ENCODE measurements at places on chromosomes 2 and 18. TPM values are rescaled to one million over a fixed set of nuclear protein-coding genes. Genes with fewer than 3 reads are reported as not detected.

The AKAIN1 gene
- total RNA-seq, result not detected

The GFPT1 gene
- total RNA-seq, result 105 TPM

The TYMS gene
- 0.65 TPM for total RNA-seq

The TM4SF20 gene
- not detected for total RNA-seq

The SIGLEC15 gene
- total RNA-seq, result 2.5 TPM

The RUFY4 gene
- not detected for total RNA-seq

The CIB4 gene
- not detected for total RNA-seq

The LHCGR gene
- 0.96 TPM for total RNA-seq

The CHRNG gene
- not detected for total RNA-seq

The SCN2A gene
- total RNA-seq, result 0.36 TPM

The ABCB6 gene
- 24.1 TPM for total RNA-seq

DNA sequence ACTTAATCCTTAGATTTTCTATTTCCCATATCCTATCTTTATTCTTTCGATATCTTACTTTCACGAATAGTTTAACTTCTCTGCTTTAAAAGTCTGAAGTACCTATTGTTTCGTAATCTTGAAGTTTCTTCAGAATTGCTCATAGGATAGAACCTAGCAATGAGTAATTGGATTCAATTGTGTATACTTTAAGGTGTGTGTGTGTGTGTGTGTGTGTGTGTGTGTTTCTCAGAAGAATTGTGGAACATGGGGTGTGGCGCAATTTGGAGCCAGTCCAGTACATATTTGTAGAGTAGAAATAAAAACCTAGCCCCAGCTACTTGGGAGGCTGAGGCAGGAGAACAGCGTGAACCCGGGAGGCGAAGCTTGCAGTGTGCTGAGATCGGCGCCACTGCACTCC, 897.6 kb downstream of the BCL11A start:
- no peak for DNase-seq

GRCh38 chr18:70197026-70197425, 8.5 kb downstream of the RTTN start:
- no peak for DNase-seq

DNA sequence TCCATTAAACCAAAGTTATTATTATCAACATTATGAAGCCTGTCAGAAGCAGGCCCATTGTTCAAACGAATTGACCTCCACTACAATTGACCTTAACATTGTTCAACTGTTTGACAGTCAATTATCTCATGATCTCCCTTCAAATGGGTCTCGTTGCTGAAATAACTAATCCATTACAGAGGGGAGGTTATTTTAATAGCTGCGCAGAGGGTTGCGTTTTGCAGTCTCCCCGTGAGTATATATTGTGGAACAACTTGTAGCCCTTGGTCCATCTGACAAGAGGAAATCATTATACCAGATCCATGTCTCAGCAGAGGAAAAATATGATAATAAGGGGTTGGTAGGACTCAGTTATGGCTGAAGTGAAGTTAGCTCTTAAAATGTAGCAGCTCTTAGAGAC, 159.1 kb downstream of the ALK start:
- no peak for DNase-seq

GRCh38 chr2:161031511-161031910, 128.7 kb upstream of the TANK start:
- DNase-seq, result no peak

DNA sequence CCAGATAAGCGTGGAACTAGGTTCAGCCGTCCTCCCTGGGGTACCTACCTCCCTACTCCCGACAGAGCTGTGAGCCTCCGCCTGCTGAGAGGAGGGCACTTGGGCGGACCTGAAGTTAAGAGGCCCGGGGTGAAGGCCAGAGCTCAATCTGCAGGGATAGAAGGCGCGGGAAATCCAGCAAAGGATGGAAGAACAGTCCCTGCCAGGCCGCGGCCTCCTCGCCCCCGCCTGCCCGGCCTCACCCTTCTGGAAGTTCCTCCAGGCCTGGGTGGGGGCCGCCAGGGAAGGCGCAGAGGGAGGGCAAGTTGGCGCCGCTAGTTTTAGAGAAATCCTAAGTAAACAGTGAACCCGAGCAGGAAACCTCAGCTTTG, 13.0 kb downstream of the EN1 start:
- DNase-seq, result no peak

DNA sequence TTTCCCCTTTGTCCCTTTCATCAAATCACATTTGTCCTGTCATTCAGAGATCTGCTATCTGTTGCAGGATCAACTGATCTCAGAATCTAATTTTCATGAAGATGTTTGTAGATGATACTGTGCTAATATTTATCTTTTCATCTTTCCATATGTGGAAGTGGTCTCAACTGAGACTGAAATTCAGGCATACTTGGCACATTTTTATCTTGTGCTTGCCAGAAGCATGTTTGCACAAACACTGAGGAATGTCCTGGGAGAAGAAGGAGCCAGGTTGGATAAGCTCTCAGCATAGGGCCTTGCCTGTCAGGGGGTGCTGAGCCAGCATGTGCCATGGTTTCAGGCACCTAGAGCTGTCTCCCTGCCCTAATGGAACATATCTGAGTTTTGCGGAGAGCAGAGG, 24.5 kb upstream of the MMADHC start:
- DNase-seq, result no peak

GRCh38 chr2:227020416-227020815, 143.6 kb downstream of the COL4A4 start:
- DNase-seq, result no peak

- no peak for DNase-seq
Measured at GRCh38 chr2:17538844-17539554, 1.5 kb upstream of the VSNL1 start.

DNA sequence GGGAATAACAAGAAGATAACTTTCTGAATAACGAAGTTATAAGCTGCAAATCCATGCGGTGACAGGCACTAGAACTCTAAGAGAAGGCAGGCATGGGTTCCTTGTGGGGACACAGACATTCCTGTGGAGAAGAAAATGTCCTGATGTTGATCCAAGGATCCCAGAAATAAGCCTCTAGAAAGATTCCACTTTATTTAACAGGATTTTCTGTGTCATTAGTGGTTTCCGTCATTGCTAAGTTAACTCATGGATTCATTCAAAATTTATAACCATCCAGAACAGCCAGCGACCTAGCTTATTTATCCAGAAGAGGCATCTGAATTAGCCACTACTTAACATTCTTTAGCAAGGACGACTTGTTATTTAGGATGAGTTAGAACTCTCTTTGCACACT, 10.0 kb upstream of the CD302 start:
- DNase-seq, result no peak

DNA sequence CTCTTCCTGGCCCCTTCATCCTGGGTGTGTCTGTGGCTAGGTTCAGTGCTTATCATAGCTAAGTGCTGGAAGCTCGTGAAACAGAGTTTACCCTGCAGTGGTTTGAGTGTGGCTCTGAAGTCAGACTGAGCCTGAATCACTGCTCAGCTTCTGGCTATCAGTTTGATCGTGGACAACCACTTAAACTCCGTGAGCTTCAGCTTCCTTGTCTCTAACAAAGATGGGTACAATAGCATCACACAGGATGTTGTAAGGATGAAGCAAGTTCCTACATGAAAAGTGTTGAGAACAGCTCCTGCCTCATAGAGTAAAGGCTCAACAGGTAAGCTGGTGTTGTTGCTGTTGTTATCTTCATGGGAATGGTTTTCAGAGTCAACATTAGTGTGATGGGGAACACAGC, 210.3 kb downstream of the CLIP4 start:
- no peak for DNase-seq

GRCh38 chr18:49853011-49853410, 39.7 kb upstream of the ACAA2 start:
- DNase-seq, result no peak

GRCh38 chr2:175282300-175282699, 100.8 kb upstream of the ATP5MC3 start:
- no peak for DNase-seq

- no peak for DNase-seq
Measured at GRCh38 chr2:12099374-12099773, 352.9 kb downstream of the LPIN1 start.

GRCh38 chr2:6818012-6818411, 47.7 kb downstream of the CMPK2 start:
- DNase-seq, result no peak

GRCh38 chr2:240252191-240252871, 111.9 kb upstream of the OTOS start:
- DNase-seq, result no peak

DNA sequence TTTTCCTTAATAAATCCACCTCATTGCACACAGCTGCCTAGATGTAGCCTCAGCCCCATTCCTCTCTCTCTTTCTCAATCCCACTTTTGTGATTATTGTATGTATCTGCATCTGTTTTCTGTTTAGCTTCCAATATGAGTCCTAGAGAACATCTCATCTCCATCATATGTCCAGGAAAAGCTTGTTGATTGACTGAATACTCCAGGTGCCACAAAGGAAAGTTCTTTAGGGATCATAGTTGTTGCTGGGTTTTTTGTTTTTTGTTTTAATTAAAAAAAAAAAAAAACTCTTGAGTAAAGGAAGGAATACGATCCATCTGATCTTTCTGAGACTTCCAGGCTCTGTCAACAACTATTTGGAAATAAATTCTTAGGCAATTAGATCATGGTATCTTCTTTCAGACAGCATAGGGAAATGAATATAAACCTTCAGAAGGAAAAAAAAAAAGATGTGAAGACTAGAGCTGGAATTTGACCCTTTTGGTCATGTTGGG, 42.5 kb downstream of the KIAA2012 start:
- no peak for DNase-seq

- DNase-seq, result no peak
Measured at GRCh38 chr2:46796843-46797625, 118.6 kb downstream of the MCFD2 start.

Data from omental fat pad (tissue), 4 donors.